ENCODE measurements at places on chromosomes 12 and 14. TPM values are rescaled to one million over a fixed set of nuclear protein-coding genes. Genes with fewer than 3 reads are reported as not detected.

Gene CCND2
- polyA plus RNA-seq = 5.7 TPM

Gene NEUROD4
- polyA plus RNA-seq = not detected

Gene CCNT1
- 3.2 TPM for polyA plus RNA-seq

Gene TRMT5
- 5.0 TPM for polyA plus RNA-seq

Gene REP15
- polyA plus RNA-seq = 1.6 TPM

Gene PNN
- 29.8 TPM for polyA plus RNA-seq

Gene SLC24A4
- polyA plus RNA-seq = 0.04 TPM

Gene PIWIL1
- not detected for polyA plus RNA-seq

Gene FGF6
- polyA plus RNA-seq = not detected

Gene MFAP5
- 3.5 TPM for polyA plus RNA-seq

Gene OGFOD2
- polyA plus RNA-seq = 10.8 TPM

Gene TAS2R43
- not detected for polyA plus RNA-seq

Gene HOXC12
- not detected for polyA plus RNA-seq

Gene KRT86
- polyA plus RNA-seq = 0.10 TPM

Gene PZP
- polyA plus RNA-seq = 0.04 TPM

Gene TTLL5
- 10.5 TPM for polyA plus RNA-seq

Gene ARMH4
- 0.22 TPM for polyA plus RNA-seq

Gene CCDC196
- polyA plus RNA-seq = not detected

Gene SSTR1
- polyA plus RNA-seq = 0.12 TPM

Gene ADCY4
- 23.3 TPM for polyA plus RNA-seq

Gene KRT2
- 0.12 TPM for polyA plus RNA-seq

Data from esophagus (tissue), 2 donors.